Psoas muscle (tissue), 8 donors: ENCODE measurements at places on chromosomes 6 and 20. TPM values are rescaled to one million over a fixed set of nuclear protein-coding genes. Genes with fewer than 3 reads are reported as not detected.

GRCh38 chr6:129269891-129270290 is 387.0 kb downstream of the LAMA2 start:
- no peak overlapping the region for H3K4me3 ChIP-seq
- no peaks in the 10 kb centered on the region for H3K36me3 ChIP-seq
- no peaks in the 10 kb centered on the region for H3K4me1 ChIP-seq
- DNase-seq, result no peak

- H3K36me3 ChIP-seq, result no peaks in the 10 kb centered on the region
- DNase-seq, result no peak
- H3K27me3 ChIP-seq, result no peaks in the 10 kb centered on the region
- no peak overlapping the region for H3K27ac ChIP-seq
- H3K4me3 ChIP-seq, result no peak overlapping the region
- no peaks in the 10 kb centered on the region for H3K4me1 ChIP-seq
These were observed 182.8 kb downstream of the GRM1 start for GRCh38 chr6:146211646-146212045.

DNA sequence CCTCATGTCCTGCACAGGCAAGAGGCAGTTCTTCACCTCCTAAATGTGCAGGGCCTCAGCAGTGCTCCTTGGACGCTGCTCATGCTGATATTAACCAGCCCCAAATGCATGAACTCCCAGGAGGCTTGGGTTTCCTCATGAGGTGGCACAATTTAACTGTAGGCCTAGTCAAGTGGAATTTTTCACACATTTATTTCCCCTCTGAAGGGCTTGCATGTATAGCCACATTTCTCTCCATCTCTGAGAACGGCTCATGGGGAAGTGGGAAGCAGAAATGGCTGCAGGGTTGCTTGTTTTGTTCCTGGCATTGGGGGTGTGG is 72.8 kb upstream of the PAX1 start:
- no peak for DNase-seq
- no peaks in the 10 kb centered on the region for H3K27me3 ChIP-seq

- DNase-seq, result no peak
- no peaks in the 10 kb centered on the region for H3K27me3 ChIP-seq
- no peak overlapping the region for H3K27ac ChIP-seq
- H3K4me3 ChIP-seq, result no peak overlapping the region
- H3K36me3 ChIP-seq, result no peaks in the 10 kb centered on the region
These were observed 29.7 kb upstream of the RANBP9 start for GRCh38 chr6:13741365-13741764.

DNA sequence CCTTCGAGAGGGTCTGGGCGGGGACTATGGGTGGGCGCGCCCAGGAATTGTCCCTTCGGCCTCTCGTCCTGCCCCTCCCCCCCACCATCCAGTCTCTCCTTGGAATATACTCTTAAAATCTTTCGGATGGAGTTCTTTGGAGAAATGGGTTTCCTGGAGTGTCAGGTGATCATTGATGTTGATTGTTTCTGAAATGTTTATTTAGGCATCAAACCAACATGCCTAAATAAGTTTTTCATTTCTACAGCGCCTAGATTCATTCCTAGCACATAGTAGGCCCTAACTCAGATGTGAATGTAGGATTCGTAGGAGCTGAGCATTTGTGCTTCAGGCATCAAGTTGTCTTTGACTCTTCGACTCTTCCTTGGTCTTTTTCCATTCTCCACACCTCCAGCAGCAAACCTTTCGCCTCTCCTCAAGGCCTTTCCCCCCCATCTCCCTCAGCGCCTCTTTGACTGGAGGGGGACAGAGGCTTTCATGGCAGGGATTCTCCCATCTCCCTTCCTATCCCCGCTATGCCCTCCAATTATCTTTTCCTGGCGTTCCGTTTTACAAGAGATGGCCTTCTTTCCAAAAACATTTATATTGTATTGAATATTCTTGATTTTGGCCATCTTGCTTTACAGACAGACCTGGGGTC is 610 bp downstream of the CASP8AP2 start:
- H3K4me3 ChIP-seq, result peak overlapping the region; percentile 95
- H3K4me1 ChIP-seq, result peaks cover 7% of the 10 kb centered on the region
- H3K27ac ChIP-seq, result peak overlapping the region; percentile 83
- no peak for DNase-seq
- H3K36me3 ChIP-seq, result no peaks in the 10 kb centered on the region

The LHFPL5 gene
- not detected for total RNA-seq

The CRISP3 gene
- not detected for total RNA-seq

The ZBP1 gene
- total RNA-seq, result 0.50 TPM
